Stimulated activated CD8-positive, alpha-beta memory T cell treated with anti-CD3 and anti-CD28 coated beads, Interleukin-2, amount 100 ng/mL, for 48 hours (primary cell): ENCODE measurements at places on chromosomes 1 and 21.

DNA sequence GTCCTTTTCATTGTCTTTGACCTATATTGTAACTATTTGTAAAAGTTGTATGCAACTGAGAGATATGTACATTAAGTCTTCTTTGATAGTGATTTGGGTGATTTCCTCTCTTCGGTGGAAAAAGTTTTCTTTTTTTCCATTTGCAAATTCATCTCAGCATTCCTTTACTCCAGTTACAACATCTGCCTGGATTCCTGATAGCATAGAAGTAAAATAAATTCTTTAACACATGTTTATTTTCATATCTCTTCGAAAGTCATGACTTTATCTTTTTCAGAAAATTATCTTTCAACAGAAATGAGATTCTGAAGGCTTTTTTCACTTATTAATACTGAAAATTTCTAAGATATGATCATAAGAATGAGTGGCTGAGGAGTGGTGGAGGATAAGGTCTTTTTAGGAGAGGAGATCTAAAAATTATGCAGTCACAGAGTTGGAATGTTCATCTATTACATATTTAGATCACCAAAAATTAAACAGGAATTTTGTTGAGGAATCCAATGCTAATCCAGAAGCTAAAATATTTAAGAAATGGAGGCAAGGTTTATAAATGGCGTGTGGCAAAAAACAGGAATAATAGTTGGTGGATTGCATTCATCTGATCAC lies 400.5 kb downstream of the KCNT2 start:
- DNase-seq, result no peak

DNA sequence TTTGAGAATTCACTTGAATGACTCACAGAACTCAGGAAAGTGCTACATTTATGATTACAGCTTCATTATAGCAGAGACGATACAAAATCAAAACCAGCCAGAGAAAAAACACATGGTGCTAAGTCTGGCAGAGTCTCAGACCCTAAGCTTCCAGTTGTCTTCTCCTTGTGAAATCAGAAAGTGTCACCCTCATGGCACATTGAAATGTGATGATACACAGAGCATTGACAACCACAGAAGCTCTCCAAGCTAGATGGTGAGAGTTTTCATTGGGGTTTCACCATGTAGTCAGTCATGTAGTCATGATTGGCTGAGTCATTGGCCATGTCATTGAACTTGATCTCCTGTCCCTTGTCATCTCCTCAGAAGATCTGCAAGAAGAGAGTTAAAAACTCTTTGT lies 526.6 kb downstream of the MRPL39 start:
- DNase-seq, result no peak

GRCh38 chr1:201774224-201774982 lies 54.6 kb upstream of the IPO9 start:
- no peak for DNase-seq

DNA sequence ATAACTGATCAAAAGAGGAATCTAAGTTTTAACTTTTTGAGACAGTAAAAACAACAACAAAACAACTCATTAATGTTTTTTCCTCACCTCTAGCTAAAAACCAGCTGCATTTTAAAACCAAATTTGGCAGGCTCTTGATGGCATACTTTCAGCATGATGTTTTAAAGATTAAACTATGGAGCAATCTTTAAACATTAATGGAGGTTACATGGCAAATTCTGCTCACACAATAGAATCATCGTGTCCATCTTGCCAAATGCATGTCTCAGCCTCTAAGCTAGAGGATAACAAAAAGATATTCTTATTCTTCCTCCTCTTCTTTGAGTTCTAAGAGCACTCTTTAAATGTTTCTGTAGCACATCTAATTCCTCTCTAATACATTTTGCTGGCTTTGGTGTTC lies 579.8 kb upstream of the PKN2 start:
- no peak for DNase-seq
